ENCODE measurements at places on chromosomes 16 and 17.

- no peak for DNase-seq
Measured at GRCh38 chr16:30004811-30005242, 6.0 kb downstream of the DOC2A start.

DNA sequence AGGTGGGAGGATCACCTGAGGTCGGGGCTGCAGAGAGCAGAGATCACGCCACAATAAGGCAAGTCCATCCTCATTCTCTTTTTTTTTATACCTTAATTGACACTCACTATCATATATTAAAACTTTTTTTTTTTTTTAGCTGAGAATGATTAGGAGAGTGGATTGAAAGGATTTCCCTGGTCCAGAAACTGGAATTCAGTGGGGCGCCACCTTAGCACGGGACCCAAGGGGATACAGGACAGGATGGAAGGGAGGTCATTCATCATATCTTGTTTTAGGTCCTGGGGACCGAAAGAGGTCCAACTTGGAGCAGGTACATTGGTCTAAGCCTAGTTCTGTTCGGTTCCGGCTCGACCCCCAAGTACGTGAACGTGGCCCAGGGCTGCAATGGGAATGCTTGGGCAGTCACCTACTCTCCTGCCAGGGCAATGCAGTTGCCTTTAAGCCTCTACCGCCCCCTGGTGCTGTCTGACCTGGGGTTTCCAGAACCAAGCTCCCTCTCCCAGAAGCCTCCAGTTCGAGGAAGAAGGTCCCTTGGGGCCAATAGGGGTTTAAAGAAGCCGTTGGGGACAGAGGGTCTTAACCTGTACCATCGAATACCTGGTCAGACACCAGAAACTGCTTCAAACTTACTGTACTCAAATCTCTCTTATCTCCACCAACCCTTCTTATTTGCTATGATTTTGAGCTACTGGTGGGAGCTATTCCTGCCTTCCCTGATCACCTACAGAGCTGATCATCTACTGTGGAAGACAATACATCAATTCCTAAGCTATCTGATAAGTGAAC is 19.9 kb upstream of the GPATCH8 start:
- peak; percentile 64 for DNase-seq

DNA sequence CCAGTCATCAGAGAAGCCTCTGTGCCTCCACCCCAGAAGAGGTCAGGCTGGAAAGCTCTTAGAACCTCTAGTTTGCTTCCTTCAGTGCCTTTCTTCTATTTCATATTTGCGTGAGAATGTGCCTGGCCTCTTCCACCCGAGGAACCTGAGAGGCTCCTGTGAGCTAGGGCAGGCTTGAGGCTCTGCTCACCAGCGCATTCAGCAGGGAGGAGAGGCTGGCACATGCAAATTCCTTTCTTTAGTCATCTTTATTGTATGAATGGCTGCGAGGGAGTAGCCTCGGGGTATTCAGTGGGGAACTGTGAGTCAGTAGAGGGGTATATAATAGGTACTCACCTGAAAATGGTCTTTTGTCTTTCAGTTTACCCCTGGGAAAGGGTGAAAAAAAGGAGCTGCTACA is 268.3 kb downstream of the ABCC12 start:
- no peak for DNase-seq

- DNase-seq, result no peak
Measured at GRCh38 chr16:72588551-72588950, 416.6 kb upstream of the PMFBP1 start.

DNA sequence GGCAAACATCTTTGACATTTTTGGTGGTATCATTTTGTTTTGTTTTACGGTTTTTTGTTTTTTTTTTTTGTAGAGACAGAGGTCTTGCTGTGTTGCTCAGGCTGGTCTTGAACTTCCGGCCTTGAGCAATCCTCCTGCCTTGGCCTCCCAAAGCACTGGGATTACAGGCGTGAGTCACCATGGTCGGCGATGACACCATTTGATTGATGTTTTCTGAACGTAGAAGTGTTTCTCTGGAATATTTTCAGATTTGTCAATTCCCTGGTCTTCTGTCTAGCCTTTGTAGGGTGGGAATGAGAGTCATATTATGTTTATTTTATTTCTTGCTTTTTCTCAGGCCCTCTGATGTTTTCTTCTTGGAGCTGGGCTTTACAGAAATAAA is 32.2 kb upstream of the BRD7 start:
- no peak for DNase-seq

DNA sequence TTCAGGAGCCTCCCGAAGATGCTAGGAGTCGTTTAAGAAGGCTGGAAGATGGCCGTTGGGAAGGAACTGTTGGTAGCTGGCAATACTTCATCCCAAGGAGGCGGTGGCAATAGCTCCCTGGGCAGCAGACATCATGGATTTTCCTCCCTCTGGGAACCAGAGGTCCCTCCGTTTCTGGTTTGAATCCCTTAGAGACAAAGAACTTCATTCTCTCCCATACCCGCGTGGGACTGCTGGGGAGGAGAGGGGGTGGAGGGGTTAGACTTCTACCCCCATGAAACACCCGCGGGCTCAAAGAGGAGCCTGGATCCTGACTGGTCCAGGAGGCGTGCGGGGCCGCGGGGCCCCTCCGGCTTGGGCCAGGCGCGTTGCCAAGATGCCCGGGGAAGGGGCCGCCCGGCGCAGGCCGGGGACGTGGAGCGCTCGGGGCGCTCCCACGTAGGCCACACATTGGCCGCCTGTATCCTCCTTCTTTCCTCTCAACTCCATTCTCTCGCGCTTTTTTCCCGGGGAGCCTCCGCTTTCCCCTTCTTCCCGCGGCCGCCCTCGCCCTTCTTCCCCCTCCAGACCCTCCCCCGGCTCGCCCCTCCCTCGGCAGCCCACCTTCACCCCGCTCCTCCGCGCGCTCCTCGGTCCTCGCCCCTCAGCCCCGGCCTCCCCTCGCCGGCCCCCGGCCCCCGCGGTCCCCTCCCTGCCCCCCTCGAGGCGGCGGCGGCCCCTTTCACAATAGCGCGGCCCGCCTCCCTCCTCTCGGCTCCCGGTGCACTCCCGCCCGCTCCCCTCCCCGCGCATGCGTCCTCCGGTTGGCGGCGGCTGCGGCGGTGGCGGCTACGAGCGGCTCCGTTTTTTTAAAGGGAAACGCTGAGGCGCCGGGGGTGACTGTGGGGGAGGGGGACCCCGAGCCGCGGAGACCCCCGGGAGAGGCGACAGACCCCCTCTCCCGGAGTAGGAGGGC is at the start of gene MSL1:
Gene MSL1 (plus strand): TSS at position 791 of the 955 bp plus-strand sequence. CDS start 642 bp downstream, outside the sequence.
- DNase-seq, result peak; percentile 93

All from left lobe of liver (tissue), 2 donors.